ENCODE measurements at places on chromosomes 6 and 20. TPM values are rescaled to one million over a fixed set of nuclear protein-coding genes. Genes with fewer than 3 reads are reported as not detected.

- no peak for DNase-seq
Observed at GRCh38 chr6:56659721-56660380, 17.2 kb upstream of the DST start.

GRCh38 chr6:36720251-36721141, 22.9 kb downstream of the RAB44 start:
- no peak for DNase-seq

GRCh38 chr6:11260249-11261038, 28.0 kb upstream of the NEDD9 start:
- DNase-seq = no peak

DNA sequence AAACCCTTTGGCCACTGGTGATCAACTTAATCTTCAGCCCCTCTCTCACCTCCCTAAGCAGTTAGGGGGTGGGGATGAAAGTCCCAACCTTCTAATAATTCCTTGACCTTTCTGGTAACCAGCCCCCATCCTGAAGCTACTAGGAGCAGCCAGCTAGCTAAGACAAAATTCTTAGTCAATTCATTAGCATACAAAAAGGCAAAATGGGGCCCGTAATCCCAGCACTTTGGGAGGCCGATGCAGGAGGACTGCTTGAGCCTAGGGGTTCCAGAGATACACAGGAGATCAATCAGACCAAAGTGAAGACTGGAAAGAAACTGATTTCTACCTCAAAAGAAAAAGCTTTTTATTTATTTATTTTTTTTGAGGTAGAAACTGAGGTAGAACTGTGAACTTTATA, 1.8 kb downstream of the ASCC3 start:
- no peak for DNase-seq

- DNase-seq = no peak
Observed at GRCh38 chr6:169903122-169903521, 151.7 kb downstream of the ERMARD start.

GJA10 gene
- polyA plus RNA-seq = not detected

All from spinal cord (tissue), 10 donors.